ENCODE measurements at places on chromosomes 11 and 22.

DNA sequence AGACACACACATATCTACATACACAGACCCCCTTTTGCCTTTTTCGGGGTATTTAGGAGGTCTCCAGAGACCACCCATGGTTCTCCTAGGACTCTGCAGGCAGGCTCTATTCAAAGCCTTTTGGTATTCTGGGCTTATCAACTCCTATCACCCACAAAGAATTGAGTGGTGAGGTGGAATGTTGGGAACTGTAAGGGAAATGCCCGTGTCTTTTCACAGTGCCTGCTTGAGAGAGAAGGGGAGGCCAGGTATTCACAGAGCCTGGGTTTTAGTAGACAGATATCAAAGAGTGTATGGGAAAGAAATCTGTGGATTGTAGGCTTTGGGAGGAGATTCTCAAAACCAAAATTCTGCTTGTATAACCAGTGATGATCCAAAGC lies 44.0 kb upstream of the CSNK2A3 start:
- no peak for DNase-seq

DNA sequence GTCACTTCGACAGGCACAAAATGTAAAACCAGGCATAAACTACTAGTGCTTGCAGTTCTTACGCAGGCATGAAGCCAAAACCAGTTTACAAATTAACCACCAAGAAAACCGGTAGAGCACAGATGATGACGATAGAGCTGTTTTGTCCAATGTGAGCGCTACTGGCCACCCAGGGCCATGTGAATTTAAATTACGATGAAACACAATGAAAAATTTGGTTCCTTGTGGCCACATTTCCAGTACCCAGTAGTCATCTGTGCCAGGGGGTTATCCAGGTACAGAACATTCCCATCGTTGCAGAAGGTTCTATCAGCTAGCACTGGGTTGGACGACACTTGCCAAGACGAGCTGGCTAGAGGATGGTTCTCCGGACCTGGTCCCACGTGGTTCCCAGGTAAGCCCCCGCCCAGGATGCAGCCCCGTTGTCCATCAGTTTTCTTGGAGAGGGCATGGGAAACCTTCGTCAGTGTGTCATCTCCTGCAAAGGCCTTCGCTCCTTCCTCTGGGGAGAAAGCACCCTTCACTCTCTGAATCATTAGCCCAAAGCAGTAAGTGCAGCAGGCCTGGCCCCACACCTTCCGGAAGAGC lies 1.1 kb upstream of the CD81 start:
- DNase-seq: no peak

- DNase-seq: peak; percentile 75
These were observed at the start of gene KDELR3 for GRCh38 chr22:38467904-38468442. TSS of gene KDELR3 (plus strand) at chr22:38468096. CDS start at chr22:38468234, 138 bp downstream.

GRCh38 chr11:71995726-71996291 lies 2.9 kb upstream of the IL18BP start:
- no peak for DNase-seq
